ENCODE measurements at places on chromosomes 3 and 15.

- H3K36me3 ChIP-seq: no peaks in the 10 kb centered on the region
- H3K27ac ChIP-seq: no peak overlapping the region
- H3K27me3 ChIP-seq: no peaks in the 10 kb centered on the region
- no peak for DNase-seq
These were observed 246.3 kb downstream of the GOLGA6L6 start for GRCh38 chr15:20295238-20295811.

DNA sequence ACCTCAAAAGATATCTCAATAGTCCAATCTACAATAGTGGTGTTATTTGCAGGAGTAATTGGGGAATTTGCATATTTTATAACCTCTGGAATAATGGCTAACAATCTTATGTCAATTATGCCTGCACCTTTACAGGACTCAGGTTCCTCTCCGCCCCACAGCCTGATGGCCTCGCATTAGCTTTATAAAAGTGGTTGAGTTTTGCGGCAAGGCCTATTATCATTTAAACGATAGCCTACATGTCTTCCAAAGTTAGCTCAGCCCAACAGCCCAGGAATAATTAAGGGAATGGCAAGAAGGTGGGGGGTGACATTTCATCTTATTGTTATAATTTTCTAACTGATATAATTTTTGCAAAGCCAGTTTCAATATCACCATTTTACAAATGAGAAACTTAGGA lies 97.3 kb downstream of the RTP4 start:
- no peak overlapping the region for H3K4me3 ChIP-seq
- no peaks in the 10 kb centered on the region for H3K4me1 ChIP-seq
- peaks cover 28% of the 10 kb centered on the region for H3K27me3 ChIP-seq
- DNase-seq: no peak
- H3K36me3 ChIP-seq: no peaks in the 10 kb centered on the region

- peak overlapping the region; percentile 25 for H3K27ac ChIP-seq
- H3K27me3 ChIP-seq: peaks cover 10% of the 10 kb centered on the region
- no peak for DNase-seq
- peaks cover 22% of the 10 kb centered on the region for H3K36me3 ChIP-seq
- H3K4me1 ChIP-seq: peaks cover 39% of the 10 kb centered on the region
These were observed 1.8 kb downstream of the CD276 start for GRCh38 chr15:73685981-73686380.

GRCh38 chr3:176935194-176935888 lies 261.9 kb downstream of the TBL1XR1 start:
- H3K27me3 ChIP-seq: no peaks in the 10 kb centered on the region
- no peak overlapping the region for H3K4me3 ChIP-seq
- H3K4me1 ChIP-seq: peaks cover 10% of the 10 kb centered on the region
- DNase-seq: no peak
- no peaks in the 10 kb centered on the region for H3K36me3 ChIP-seq
- H3K27ac ChIP-seq: no peak overlapping the region

DNA sequence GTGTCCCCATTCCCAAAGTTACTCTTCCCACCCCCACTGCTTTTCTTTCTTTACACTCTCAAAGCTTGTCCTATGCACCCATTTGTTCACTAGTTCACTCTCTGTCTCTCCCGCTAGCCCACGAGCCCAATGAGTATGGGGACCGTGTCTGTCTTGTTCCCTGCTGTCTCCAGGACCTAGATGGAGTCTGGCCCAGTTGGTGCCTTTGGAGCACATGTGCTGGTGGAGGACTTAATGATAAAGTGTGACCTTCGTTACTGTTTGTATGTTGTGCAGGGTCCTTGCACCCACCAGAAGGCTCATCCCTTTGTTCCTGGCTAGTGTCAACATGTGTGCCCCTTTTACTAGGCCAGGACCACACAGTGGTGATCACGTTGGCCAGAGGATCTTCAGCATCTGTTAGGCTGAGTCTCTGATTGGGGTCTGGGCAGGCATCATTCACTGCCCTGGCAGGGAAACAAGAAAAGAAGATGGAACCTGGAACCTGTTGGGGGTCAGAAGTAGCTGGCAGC lies 7.4 kb downstream of the CISH start:
- H3K4me3 ChIP-seq: no peak overlapping the region
- no peaks in the 10 kb centered on the region for H3K27me3 ChIP-seq
- peak overlapping the region; percentile 21 for H3K27ac ChIP-seq
- H3K4me1 ChIP-seq: peaks cover 50% of the 10 kb centered on the region
- DNase-seq: no peak
- peaks cover 12% of the 10 kb centered on the region for H3K36me3 ChIP-seq

- DNase-seq: no peak
- peaks cover 54% of the 10 kb centered on the region for H3K4me1 ChIP-seq
- H3K36me3 ChIP-seq: peaks cover 75% of the 10 kb centered on the region
- H3K27ac ChIP-seq: peak overlapping the region; percentile 98
These were observed 10.4 kb upstream of the NR2F2 start for GRCh38 chr15:96320107-96320506.

GRCh38 chr15:58062983-58063382 lies 2.5 kb downstream of the ALDH1A2 start:
- peak overlapping the region; percentile 81 for H3K27ac ChIP-seq
- H3K4me1 ChIP-seq: peaks cover 46% of the 10 kb centered on the region
- H3K27me3 ChIP-seq: no peaks in the 10 kb centered on the region
- no peak for DNase-seq
- H3K4me3 ChIP-seq: peak overlapping the region; percentile 93

- no peak overlapping the region for H3K4me3 ChIP-seq
- H3K27me3 ChIP-seq: no peaks in the 10 kb centered on the region
- no peaks in the 10 kb centered on the region for H3K4me1 ChIP-seq
- no peaks in the 10 kb centered on the region for H3K36me3 ChIP-seq
- H3K27ac ChIP-seq: no peak overlapping the region
- DNase-seq: no peak
These were observed 605.4 kb downstream of the FGF12 start for GRCh38 chr3:192121923-192122322.

- H3K36me3 ChIP-seq: no peaks in the 10 kb centered on the region
- no peak overlapping the region for H3K27ac ChIP-seq
- H3K27me3 ChIP-seq: no peaks in the 10 kb centered on the region
- DNase-seq: no peak
- no peak overlapping the region for H3K4me3 ChIP-seq
These were observed 16.6 kb upstream of the OSBPL11 start for GRCh38 chr3:125611908-125612307.

DNA sequence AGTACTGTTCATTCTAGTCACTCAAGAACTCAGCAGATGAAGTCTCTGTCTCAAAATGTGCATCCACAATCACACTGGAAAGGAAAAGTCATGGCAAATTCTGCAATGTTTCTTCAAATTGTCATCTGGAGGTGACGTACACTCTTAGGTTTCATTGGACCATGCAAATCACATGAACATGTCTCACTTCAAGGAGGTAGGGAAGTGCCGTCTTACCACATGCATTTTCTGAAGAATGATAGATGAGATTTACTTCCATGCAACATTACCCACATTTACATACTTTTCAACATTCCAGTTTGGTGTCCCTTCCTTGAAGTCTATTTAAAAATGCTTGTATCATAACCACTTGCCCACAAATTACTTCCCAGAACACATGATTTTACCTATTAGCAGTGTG lies 107.9 kb upstream of the SATB1 start:
- H3K4me1 ChIP-seq: no peaks in the 10 kb centered on the region
- no peak overlapping the region for H3K4me3 ChIP-seq

DNA sequence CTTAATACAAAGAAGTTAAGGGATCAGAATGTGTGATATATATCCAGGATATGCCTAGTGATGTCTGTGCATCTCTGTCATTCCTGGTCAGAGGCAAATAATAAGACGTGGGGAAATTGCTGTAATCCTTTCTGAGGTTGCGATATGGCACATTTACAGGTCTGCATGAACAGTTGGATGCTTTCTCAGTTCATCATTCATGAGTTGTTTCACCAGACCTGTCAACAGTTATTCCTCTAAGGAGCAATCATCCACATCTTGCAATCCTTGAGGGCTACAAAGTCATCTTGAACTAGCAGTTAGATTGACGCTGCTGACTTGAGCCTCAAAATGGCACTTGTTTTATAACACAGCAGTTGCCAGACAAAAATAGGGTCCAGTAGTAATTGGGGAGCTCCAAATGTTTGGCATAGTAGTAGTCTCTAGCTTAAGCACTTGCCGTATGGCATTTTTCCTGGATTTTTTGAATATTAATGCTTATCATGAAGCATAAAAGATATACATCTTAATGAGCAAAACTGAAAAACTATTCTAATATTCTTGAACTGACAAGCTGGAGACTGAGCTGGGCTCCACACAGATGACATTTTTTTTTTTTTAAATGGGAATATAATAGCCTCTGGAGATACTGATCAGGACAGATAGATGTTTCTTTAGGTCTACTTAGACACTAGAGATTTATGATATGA lies 761.7 kb downstream of the VGLL3 start:
- no peaks in the 10 kb centered on the region for H3K4me1 ChIP-seq
- H3K36me3 ChIP-seq: no peaks in the 10 kb centered on the region
- no peak overlapping the region for H3K4me3 ChIP-seq
- no peak for DNase-seq

DNA sequence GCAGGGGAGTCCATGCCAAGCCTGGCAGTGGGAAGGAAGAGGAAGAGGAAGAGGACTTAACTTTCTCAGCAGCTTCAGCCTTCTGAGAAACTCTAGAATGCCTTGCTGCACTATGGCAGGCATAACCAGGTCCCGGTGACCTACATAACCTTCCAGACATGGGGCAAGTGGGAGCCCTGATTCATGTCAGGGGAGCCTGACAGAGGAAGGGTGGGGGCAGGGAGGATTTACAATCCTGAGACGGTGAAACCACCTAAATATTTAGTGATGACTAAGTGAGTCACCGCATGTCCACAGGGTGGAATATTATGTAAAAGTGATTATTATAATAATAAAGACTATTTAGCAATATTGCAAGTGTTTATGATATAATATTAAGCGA lies 46.7 kb downstream of the AMOTL2 start:
- H3K27me3 ChIP-seq: no peaks in the 10 kb centered on the region
- H3K27ac ChIP-seq: no peak overlapping the region
- peak; percentile 61 for DNase-seq
- peaks cover 86% of the 10 kb centered on the region for H3K4me1 ChIP-seq
- H3K36me3 ChIP-seq: no peaks in the 10 kb centered on the region
- no peak overlapping the region for H3K4me3 ChIP-seq

DNA sequence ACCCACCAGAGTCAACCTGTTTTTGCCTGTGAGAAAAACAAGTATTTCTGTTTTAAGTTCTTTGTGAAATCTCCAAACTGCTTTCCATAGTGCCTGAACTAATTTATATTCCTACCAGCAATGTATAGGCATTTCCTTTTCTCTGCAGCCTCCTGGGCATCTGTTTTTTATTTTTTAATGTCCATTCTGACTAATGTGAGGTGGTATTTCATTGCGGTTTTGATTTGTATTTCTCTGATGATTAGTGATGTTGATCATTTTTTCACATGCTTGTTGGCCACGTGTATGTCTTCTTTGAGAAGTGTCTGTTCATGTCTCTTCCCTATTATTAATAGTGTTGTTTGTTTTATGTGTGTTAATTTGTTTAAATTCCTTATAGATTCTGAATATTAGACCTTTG lies 820.5 kb downstream of the MCTP2 start:
- no peak overlapping the region for H3K27ac ChIP-seq
- no peaks in the 10 kb centered on the region for H3K36me3 ChIP-seq
- no peak overlapping the region for H3K4me3 ChIP-seq
- no peak for DNase-seq

All from Calu3 (cell line).